Neural crest cell (in vitro differentiated cells): ENCODE measurements at places on chromosomes 13 and 19. TPM values are rescaled to one million over a fixed set of nuclear protein-coding genes. Genes with fewer than 3 reads are reported as not detected.

Gene CIC
- total RNA-seq = 91.6 and 93.4 TPM in 2 replicates

Gene PRSS57
- total RNA-seq = not detected in 2 replicates

Gene ADM5
- 11.8 TPM in 2 replicates for total RNA-seq

Gene CCDC8
- total RNA-seq = 23.9 and 25.1 TPM in 2 replicates

Gene NLRP11
- total RNA-seq = not detected in 2 replicates

Gene C5AR2
- not detected in 2 replicates for total RNA-seq

DNA sequence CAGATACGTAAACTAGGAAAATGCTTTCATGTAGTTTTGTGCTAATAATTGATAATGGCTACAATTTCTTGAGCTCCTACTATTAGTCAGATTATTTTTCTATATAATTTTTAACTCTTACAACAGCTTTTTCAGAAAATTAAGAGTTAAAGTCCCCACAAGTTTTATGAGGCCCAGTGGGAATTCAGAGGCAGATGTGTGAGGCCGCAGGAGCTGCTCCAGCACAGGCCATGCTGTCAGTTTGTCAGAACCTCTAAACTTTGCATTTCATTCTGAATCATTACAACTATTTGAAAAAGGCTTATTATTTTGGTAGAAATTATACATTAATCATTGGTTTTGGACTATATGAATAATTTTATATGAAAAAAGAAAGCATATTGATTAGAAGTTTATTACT is 370.8 kb downstream of the MYO16 start:
- no peaks in the 10 kb centered on the region for H3K36me3 ChIP-seq
- H3K27me3 ChIP-seq = no peaks in the 10 kb centered on the region
- no peak for DNase-seq
- no peaks in the 10 kb centered on the region for H3K4me1 ChIP-seq
- no peak overlapping the region for H3K27ac ChIP-seq

- peaks cover 3% of the 10 kb centered on the region for H3K36me3 ChIP-seq
- H3K4me1 ChIP-seq = no peaks in the 10 kb centered on the region
- no peak overlapping the region for H3K27ac ChIP-seq
- no peak for DNase-seq
- no peak overlapping the region for H3K4me3 ChIP-seq
- peaks cover 62% of the 10 kb centered on the region for H3K27me3 ChIP-seq
Observed at GRCh38 chr19:44367024-44367423, 10.5 kb upstream of the ZNF112 start.

DNA sequence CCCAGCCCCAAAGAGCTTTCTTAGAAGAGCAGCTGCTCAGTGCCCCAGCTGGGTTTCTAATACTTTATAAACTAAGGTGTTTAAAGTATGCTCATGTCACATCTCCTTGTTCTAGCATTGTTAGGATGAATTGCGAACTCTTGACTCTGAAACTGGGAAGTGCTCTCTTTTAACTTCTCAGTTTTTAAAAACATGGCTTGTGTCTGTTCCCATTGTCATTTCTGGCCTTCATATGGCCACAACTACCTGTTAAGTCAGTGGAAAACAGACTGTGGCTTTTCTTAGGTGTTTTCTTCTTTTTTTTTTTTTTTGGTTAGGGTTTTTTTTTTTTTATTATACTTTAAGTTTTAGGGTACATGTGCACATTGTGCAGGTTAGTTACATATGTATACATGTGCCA is 164.7 kb downstream of the KCNRG start:
- H3K27ac ChIP-seq = no peak overlapping the region
- no peaks in the 10 kb centered on the region for H3K4me1 ChIP-seq
- H3K36me3 ChIP-seq = no peaks in the 10 kb centered on the region
- no peaks in the 10 kb centered on the region for H3K27me3 ChIP-seq

DNA sequence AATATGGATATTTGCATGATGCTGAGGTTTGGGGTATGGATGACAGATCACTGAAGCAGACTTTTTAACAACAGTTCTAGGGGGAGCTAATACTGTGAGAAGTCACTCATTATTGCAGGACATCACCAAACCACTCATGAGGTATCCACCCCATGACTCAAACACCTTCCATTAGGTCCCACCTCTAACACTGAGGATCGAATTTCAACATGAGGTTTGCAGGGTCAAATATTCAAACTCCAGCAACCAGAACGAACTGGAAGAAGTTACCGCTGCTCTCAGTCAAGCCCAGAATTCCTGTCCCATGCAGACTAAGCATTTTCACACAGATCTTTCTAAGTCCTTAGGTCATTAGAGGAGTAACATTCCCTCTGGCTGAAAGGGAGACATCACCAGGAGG is 758.9 kb downstream of the UQCRFS1 start:
- no peak for DNase-seq
- no peak overlapping the region for H3K27ac ChIP-seq
- no peaks in the 10 kb centered on the region for H3K36me3 ChIP-seq
- peaks cover 6% of the 10 kb centered on the region for H3K27me3 ChIP-seq
- H3K4me3 ChIP-seq = no peak overlapping the region

- H3K4me1 ChIP-seq = no peaks in the 10 kb centered on the region
- no peak overlapping the region for H3K4me3 ChIP-seq
- no peaks in the 10 kb centered on the region for H3K36me3 ChIP-seq
- H3K27ac ChIP-seq = no peak overlapping the region
Observed at GRCh38 chr13:43245374-43245964, 222.1 kb downstream of the DNAJC15 start.

- no peaks in the 10 kb centered on the region for H3K27me3 ChIP-seq
- H3K4me3 ChIP-seq = peak overlapping the region; percentile 93
- peaks cover 31% of the 10 kb centered on the region for H3K4me1 ChIP-seq
- H3K27ac ChIP-seq = peak overlapping the region; percentile 57
- DNase-seq = peak; percentile 47
Observed at GRCh38 chr13:95643936-95644598, 439 bp downstream of the DZIP1 start.

DNA sequence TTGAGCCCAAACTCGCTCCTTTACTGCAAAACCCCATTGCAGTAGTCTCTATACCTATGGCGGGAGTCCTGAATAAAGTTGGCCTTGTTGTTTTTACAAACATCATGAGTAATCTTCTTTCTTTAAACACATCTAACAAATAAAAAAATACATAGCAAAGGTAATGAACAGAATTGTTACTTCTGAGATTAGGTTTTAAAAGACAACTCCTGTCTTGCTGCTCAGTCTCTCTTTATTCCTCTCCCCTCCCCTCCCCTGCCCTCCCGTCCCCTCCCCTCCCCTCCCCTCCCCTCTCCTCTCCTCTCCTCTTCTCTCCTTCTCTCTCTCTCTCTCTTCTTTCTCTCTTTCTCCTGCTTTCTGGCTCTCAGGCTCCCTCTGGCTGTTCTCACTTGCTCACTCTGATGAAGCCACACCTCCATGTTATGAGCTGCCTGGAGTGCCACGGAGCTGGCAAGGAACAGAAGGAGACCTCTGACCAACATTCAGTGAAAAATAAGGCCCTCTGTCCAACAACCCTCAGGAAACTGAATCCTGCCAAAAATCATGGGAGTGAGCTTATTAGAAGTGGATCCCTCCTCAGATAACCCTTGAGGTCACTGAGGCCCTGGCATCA is 300.7 kb upstream of the MIR17HG start:
- H3K4me3 ChIP-seq = no peak overlapping the region
- DNase-seq = no peak
- no peaks in the 10 kb centered on the region for H3K27me3 ChIP-seq
- H3K4me1 ChIP-seq = peaks cover 11% of the 10 kb centered on the region
- H3K36me3 ChIP-seq = no peaks in the 10 kb centered on the region

DNA sequence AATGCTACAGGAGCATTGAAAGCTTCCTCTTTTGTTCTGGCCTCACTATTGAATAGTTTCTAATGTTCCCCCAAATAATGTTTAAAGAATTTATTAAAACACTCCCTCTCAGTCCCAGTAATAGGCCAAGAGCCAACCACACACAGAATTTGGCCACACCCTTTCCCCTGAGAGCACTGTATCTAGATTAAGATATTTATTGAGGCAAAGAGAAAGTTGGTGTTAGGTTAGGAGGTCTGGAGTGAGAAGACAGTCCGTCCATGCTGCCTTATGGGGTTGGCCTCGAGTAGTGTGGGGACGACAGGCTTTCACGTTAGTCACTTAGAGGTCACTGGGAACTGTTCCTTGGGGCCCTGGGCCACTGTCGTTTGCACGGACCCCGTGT is 122.9 kb upstream of the RNF113B start:
- H3K27ac ChIP-seq = no peak overlapping the region
- no peaks in the 10 kb centered on the region for H3K27me3 ChIP-seq
- no peak overlapping the region for H3K4me3 ChIP-seq
- DNase-seq = no peak
- peaks cover 73% of the 10 kb centered on the region for H3K4me1 ChIP-seq
- no peaks in the 10 kb centered on the region for H3K36me3 ChIP-seq

DNA sequence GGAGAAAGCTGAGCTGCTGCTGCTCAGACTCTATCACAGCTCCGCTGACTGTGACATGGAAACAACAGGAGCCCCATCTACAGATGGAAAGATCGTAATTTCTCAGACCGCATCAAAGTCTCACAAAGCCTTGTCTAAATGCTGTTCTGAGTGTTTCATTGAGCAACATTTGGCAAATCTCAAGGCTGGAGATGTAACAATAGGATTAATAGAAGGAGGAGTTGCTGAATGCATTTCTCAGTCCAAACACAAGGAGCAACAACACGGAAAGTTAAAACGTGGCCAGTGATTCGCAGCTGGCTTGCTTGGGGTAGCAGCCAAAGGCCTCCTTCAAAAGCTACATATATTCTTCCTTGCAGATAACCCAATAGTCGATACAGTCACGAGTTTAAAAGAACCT is 55.7 kb downstream of the MRPL57 start:
- H3K4me3 ChIP-seq = no peak overlapping the region
- H3K27ac ChIP-seq = no peak overlapping the region
- no peaks in the 10 kb centered on the region for H3K36me3 ChIP-seq
- H3K4me1 ChIP-seq = peaks cover 5% of the 10 kb centered on the region
- H3K27me3 ChIP-seq = no peaks in the 10 kb centered on the region
